Mesendoderm (in vitro differentiated cells): ENCODE measurements at places on chromosomes 7 and 10.

DNA sequence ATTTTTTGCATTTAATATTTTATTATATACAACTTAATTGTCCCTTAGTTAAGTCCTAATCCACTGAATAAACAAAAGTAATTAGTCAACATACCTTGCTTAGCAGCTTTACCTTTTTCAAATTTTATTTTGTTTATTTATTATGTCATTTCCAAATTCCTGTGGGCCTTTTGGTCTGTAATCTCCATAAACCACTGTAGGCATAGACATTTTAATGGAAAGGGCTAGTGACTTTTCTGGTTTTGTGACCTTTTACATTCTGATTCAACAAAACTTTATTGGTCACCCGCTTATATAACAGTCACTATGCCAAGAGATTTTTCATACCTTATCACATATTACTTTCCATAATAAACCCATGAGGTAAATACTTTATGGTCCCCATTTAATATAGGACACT is 181.3 kb upstream of the PRPS1L1 start:
- DNase-seq, result no peak
- H3K27ac ChIP-seq, result no peak overlapping the region
- H3K27me3 ChIP-seq, result no peaks in the 10 kb centered on the region
- no peak overlapping the region for H3K4me3 ChIP-seq
- no peaks in the 10 kb centered on the region for H3K4me1 ChIP-seq

GRCh38 chr7:28953633-28954032 is 4.5 kb downstream of the TRIL start:
- no peaks in the 10 kb centered on the region for H3K36me3 ChIP-seq
- no peak overlapping the region for H3K4me3 ChIP-seq
- DNase-seq, result no peak
- H3K27ac ChIP-seq, result no peak overlapping the region
- H3K27me3 ChIP-seq, result peaks cover 8% of the 10 kb centered on the region

GRCh38 chr7:37198906-37199485 is 249.7 kb downstream of the ELMO1 start:
- H3K27me3 ChIP-seq, result no peaks in the 10 kb centered on the region
- H3K4me3 ChIP-seq, result no peak overlapping the region
- H3K36me3 ChIP-seq, result no peaks in the 10 kb centered on the region
- peak; percentile 83 for DNase-seq
- no peaks in the 10 kb centered on the region for H3K4me1 ChIP-seq
- no peak overlapping the region for H3K27ac ChIP-seq

DNA sequence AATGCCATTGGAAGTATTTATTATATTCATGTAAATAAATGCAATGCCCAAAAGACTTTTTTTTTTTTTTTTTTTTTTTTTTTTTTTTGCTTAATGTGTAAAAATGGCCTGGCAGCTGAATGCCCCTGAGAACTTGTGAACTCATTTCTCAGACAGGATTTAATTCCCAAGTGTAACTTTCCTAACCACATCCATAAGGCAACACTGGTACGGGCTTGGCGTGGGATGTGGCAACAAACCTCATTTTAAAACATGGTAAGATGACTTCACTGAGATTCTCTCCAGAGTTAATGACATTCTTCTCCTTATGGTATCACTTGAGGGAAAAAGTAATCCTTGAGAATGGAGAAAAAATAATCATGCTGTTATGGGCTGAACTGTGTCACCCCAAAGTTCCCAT is 150.4 kb downstream of the DGKI start:
- no peak overlapping the region for H3K27ac ChIP-seq
- H3K4me3 ChIP-seq, result no peak overlapping the region

- DNase-seq, result peak; percentile 58
- H3K36me3 ChIP-seq, result no peaks in the 10 kb centered on the region
- no peak overlapping the region for H3K27ac ChIP-seq
- H3K4me1 ChIP-seq, result peaks cover 5% of the 10 kb centered on the region
Measured at GRCh38 chr7:3683546-3684539, 382.8 kb downstream of the SDK1 start.

- no peak overlapping the region for H3K27ac ChIP-seq
- H3K36me3 ChIP-seq, result no peaks in the 10 kb centered on the region
- DNase-seq, result no peak
- no peak overlapping the region for H3K4me3 ChIP-seq
- no peaks in the 10 kb centered on the region for H3K4me1 ChIP-seq
- H3K27me3 ChIP-seq, result no peaks in the 10 kb centered on the region
Measured at GRCh38 chr7:154777489-154777888, 225.4 kb downstream of the PAXIP1 start.

- no peak overlapping the region for H3K4me3 ChIP-seq
- DNase-seq, result no peak
- H3K36me3 ChIP-seq, result no peaks in the 10 kb centered on the region
- H3K4me1 ChIP-seq, result no peaks in the 10 kb centered on the region
Measured at GRCh38 chr7:147571436-147572185, 1019.0 kb upstream of the C7orf33 start.

- no peaks in the 10 kb centered on the region for H3K36me3 ChIP-seq
- H3K27me3 ChIP-seq, result no peaks in the 10 kb centered on the region
- no peak overlapping the region for H3K27ac ChIP-seq
- DNase-seq, result no peak
Measured at GRCh38 chr10:33347211-33347610, 12.7 kb upstream of the NRP1 start.
